Spleen (tissue), 13 donors: ENCODE measurements at places on chromosomes 16 and 17. TPM values are rescaled to one million over a fixed set of nuclear protein-coding genes. Genes with fewer than 3 reads are reported as not detected.

GRCh38 chr17:76627510-76627909 lies 16.0 kb downstream of the ST6GALNAC1 start:
- no peak for DNase-seq

The NTN3 gene
- total RNA-seq: 0.23 TPM

DNA sequence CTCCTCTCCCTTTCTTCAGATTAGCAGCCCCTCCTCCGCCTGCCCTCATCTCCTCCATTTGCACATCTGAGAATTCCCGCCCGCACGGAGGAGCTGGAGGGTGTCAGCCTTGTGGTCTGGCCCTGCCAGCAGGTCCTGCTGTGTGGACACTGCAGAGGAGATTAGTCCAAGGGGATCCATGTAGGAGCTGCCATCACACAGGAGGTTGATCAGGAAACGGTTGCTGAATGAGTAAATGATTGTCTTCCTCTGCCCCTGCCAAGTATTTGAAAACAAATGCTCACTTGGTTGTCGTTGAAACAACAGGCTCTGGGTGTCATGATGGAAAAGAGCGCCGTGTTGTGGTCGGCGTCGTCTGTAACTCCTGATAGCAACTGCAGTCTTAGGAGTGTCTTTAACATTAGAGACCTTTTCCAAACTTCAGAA lies 63.8 kb upstream of the CHMP6 start:
- DNase-seq: peak; percentile 35

The CACNG1 gene
- not detected for total RNA-seq

GRCh38 chr17:64323774-64324173 lies 60.7 kb upstream of the TEX2 start:
- DNase-seq: no peak

- DNase-seq: no peak
These were observed 182.0 kb upstream of the IRX5 start for GRCh38 chr16:54748611-54749190.

- DNase-seq: no peak
These were observed 1.3 kb downstream of the LHX1 start for GRCh38 chr17:36938566-36939051.

DNA sequence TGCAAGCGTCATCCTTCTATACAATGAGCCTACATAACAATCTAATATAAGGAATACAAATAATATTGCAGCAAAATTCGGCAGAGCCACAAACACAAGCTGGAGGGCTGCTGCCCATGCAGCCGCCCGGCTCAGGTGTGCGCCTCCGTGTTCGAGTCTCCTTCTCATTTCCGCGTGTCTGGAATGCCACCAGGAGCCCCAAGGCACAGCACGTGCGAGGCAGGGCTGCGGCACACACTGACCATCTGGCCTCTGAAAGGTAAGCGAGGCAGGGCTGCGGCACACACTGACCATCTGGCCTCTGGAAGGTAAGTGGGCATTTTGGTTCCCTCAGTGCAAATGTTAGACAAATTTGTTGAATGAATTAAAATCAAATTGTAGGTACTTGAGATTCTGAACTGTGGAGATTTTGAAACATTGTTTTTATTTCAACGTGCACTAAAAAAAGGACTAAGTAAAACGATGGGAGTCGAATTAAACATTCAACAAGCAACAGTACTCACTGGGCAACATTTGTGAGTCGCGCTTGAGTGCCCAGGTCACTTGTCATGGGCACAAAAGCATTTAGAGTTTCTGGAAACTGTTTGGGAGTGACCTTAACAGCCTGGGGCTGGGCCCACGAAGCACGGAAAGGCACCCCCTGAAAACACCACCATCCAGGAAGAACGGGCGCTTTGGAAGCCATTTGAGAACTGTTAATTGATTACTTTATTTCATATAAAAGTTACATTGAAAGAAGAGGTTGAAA lies 37.4 kb downstream of the ZDHHC7 start:
- no peak for DNase-seq
